ACHN (cell line): ENCODE measurements at places on chromosomes 2 and 18.

DNA sequence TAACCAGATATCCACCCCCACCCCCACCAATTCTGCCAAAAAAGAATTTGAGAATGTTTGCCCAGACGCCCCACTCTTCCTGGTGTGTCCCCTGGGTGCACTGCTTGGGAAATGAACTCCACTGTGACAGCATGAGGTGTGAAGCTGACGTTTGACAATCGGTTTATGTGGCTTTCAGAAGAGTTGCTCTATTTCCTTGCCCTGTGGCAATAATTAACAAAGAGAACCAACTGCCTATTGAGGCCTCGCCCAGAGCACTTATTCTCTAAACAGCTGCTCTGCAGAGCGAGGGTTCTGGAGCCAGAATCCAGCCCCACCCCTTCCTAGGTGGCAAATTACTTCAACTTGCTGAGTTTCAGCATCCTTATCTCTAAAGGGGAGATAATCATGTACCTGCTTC, 115.8 kb upstream of the SIX3 start:
- no peak for DNase-seq

DNA sequence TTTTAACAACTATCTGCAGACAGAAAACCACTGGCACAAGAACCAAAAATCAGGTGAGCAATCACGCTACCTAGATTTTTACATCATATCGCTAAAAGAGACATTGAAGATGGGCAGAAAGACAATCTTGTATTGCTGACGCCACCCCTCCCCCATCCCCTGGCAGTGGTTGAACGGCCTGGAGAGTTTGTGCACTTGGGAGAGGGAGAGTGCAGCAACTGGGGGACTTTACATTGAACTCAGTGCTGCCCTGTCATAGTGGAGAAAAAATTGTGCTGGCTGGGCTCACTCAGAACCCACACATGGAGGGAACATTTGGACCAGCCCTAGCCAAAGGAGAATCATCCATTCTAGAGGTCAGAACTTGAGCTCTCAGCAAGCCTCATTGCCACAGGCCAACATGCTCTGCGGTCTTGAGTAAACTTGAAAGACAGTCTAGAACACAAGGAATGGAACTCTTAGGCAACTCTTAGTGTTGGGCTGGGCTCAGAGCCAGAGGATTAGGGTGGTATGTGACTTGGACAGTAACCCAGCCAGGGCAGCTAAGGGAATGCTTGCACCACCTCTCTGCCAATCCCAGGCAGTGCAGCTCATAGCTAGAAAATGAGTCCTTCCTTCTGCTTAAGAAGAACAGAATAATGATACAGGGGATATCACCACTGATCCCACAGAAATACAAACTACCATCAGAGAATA, 220.0 kb upstream of the CYP26B1 start:
- DNase-seq: peak; percentile 82

GRCh38 chr2:70133491-70134322, 46.4 kb downstream of the PCBP1 start:
- no peak for DNase-seq

DNA sequence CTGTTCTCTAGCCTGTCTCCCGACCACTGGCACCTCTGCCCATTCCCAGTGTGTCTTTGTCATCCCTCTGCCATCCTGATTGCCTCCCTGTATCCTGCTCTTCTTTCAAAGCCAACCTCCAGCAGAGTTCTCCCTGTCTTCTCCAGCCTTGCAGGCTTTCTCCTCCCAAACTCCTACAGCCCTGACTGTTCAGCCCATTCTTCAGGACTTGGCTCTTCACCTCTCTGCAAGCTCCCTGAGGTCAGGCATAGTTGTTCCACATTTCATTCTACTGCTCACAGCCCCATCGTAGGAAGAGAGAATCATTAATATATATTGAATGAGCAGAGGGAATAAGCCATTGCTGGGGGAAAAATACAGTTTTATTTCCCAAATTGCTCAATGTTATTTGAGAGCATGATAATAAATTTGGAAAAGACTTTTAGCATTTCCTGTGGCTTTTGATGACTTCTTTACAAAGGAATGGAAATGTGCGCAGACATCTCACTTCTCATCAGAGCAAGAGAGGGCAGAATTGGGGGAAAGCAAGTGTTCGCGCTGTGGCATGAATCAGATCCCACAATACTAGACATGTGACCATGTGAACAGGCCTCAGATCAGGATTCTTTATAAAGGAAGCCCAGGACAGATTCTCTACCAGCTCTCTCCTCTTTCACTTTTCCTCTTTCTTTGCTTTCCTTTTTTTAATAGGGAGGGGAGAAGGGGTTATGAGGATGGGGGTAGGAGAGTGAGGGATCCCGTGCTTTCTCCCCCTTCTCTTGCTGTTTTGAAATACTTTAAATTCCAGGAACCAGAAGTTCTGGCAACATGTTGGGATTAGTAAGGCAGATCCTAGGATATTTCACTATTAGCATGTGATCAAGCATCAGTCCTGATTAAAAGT, 37.4 kb downstream of the EPAS1 start:
- peak; percentile 16 for DNase-seq

GRCh38 chr2:147491506-147491905, 353.3 kb upstream of the ACVR2A start:
- DNase-seq: no peak

- DNase-seq: no peak
These were observed 43.6 kb upstream of the VPS54 start for GRCh38 chr2:64062840-64063239.

DNA sequence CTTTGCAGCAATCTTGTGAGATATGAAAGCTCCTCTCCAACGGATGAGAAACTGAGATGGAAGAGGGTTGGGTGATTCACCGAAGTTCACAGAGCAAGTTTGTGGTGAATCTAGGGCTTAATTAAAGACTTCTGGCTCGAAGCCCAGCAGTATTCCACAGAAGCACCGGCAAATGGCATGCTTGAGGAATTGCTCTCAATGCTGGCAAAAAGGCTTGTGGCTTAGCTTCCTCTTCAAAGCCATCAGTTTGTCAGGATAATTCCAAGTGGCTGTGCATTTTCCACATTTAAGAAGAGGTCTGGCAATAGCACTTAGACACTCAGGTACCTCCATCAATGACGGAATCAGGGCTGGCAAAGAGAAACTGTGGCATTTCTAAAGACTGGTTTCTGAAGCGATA, 98.7 kb upstream of the SLC66A3 start:
- peak; percentile 88 for DNase-seq

DNA sequence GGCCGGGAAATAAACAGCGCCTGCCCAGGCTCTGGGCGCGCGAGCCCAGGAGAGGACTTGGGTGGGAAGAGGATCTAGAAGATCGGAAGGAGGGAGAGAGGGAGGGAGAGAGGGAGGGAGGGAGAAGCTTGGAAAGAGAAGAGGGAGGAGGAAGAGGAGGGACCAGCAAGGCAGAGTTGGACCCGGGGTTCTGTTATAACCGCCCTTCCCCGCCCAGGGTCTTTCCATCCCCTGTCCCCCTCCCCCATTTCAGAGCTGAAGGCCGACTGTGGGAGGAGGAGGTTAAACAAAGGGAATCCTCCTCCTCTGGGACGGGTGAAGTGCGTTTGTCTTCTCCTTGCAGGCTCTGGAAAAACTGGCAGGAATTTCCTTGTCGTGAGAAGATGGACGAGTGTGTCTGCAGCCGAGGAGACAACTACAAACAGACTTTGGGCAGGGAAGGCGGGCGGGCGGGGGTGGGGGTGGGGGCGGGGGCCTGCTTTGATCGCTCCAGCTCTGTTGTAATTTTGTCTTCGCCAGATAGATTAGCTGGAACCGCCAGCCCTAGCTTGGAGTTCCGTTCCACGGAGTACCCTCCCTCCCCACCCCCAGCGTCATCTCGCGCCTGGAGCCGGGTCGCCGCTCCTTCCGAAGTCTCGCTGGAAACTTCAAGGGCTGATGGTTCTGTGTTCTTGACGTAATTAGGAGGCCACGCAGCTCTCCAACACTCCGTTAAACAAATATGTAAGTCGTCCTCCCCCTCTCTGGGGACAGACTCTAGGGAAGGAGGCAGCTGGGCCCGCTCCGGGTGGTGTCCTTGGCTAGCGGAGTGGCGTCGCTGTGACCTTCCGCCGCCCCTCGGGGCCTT, 6.4 kb upstream of the SP9 start:
- DNase-seq: peak; percentile 47

DNA sequence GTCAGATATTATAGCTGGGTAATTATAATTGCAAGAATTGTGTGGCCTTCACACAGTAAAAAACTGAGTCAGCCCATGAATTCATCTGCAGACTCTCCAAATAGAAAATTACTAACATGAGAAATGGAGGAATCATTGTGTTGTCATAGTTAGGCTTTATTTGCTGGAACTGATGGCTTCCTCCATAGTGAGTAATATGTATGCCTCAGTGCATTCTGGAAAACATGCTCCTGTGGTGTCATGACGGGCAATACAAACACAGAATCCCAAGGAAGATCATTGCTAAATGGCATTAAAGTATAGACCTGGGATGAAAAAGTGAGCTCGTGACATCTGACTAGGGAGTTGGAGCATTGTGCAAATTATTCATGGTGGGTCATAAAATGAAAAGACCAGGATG, 23.6 kb upstream of the NMS start:
- DNase-seq: no peak

- no peak for DNase-seq
These were observed 56.0 kb downstream of the ADI1 start for GRCh38 chr2:3463186-3463835.

DNA sequence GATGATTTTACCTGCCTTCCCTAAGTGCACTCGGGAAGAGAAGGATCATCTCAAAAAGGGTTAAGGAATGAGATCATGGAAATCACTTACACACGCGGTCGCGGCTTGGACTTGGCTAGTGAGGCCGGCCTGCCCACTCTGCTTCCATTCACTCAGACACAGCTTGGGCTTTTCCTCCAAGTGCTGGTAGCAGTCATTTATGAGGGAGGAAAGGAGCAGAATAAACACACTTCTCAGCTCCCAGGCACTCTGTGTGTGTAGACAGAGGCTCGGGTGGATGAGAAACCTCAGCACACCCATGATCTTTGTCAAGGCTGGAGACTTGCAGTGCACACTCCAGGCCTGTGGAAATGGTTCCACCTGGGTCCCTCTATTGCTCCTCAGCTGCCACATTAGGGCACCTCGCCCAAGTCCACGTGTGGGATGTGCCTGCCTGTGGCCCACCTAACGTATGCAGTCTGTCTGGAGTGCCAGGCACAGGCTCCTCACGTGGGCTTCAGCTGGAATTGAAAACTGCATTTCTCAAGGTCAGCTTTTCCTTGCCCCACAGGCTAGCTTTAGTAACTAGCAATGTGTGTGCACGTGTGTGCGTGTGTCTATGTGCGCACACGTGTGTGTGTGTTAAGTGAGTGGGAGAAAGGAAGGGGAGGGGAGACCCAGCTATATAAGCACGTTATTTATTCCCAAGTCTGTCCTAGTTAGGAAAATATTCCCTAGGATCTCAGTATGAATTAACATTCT, 288.4 kb downstream of the SOX11 start:
- no peak for DNase-seq

GRCh38 chr2:197713271-197713670, 8.1 kb downstream of the MARS2 start:
- no peak for DNase-seq

GRCh38 chr18:44922968-44923367, 242.3 kb downstream of the SETBP1 start:
- DNase-seq: no peak

GRCh38 chr2:132562245-132562644, 107.8 kb downstream of the LYPD1 start:
- DNase-seq: peak; percentile 16

DNA sequence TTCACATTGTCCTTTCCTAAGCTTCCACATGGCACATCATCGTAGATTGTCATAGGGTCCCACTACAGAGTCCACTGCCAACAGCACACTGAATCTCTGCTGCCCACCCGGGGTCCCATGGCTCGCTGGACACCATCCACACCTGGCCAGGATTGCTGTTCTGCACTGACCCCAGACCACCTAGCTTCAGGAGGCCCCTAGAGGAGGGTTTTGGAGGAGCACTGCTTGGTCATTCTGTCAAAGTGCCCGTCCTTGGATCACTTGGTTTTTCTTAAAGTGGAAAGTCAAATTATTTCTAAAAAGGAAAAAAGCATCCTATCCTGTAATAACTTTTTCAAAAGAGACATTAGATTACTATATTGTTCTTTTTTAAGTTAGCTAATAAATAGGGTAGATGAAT, 59.0 kb downstream of the CHRNA1 start:
- DNase-seq: no peak

DNA sequence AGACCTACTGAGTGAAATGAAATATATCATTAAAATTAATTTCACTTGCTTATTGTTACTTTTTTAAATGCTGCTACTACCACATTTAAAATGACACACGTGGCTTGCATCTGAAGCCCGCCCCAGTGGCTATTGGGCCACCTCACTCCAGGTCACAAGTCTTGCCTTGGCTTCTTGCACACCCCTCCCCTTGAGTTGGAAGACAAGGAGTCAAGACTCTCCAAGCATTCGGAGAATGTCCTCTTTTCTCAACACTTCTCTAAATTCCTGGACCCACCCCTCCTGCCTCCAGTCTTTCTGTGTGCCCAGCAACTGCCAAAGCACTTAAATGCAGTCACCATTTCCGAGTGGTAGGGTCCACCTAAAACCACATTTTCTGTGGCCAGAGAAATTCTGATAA, 73.4 kb downstream of the ZBTB7C start:
- no peak for DNase-seq

GRCh38 chr2:209917154-209917771, 85.2 kb upstream of the RPE start:
- no peak for DNase-seq

DNA sequence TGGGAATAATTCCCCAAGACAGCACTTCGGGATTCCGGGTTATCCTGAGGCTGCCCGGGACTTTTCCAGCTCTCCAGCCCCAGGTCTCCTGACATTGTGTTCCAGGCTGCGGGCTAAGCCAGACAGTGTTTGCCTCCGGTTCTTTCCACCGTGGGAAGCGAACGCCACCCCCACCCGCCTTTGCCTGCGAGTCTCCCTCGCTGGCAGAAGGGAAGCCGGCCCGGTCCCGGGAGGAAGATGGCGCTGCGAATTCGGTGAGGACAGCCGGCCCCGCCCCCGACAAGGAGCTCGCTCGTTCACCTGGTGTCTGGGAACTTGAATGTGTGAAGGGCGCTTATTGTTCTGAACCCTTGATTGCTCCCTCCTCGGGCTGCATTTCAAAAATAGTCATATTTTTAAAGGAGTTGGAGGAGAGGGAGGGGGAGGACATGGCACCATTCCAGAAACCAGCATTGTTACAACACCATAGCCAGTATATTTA, 2.9 kb downstream of the LRATD1 start:
- no peak for DNase-seq

- DNase-seq: no peak
These were observed 14.1 kb downstream of the PER2 start for GRCh38 chr2:238274152-238274865.
